ENCODE measurements at places on chromosomes 11 and 22. TPM values are rescaled to one million over a fixed set of nuclear protein-coding genes. Genes with fewer than 3 reads are reported as not detected.

Gene OTOG
- total RNA-seq: not detected

DNA sequence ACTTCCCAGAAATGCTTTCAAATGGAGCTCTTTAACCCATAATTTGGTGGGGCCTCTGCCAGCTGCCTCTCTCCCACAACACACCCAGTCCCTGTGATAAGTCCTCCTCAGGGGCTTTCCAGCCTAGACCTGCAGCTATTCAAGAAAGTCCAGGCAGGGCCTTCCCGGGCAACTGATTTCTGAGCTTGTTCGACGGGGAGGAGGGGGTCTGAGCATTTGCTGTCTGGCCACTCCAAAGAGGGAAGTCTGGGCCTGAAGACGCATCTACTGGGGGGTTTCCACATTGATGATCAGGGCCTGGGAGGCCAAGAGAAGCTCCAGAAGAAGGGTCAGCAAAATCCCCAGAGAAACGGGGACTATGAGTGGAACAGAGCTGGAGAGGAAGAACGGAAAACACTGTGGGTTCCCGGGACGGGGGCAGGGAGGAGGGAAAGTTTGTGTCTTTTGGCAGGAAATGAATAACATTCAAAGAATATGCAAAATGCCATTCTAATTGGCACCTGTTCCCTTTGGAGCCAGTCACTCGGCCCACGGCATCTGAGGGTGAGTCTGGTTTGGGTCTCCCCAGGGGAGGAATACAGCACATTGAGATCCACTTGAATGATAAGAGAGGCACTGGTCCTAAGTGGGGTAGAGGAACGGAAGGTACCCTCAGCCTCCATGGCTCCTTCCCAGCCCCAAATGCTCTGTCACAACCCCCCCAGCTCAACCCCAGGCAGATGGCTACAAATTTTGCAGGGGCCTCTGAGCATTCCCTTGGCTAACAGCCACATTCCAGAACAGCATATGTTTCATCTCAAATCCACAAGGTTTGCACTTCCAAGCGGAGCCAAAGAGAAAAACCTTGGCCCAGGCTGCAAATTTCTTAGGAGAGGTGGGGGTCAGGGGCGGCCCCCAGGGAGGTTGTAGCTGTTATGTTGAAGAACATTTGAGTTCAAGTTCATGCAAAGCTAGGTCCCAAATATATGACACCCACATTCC lies 72.0 kb downstream of the RPUSD4 start:
- no peak for DNase-seq

DNA sequence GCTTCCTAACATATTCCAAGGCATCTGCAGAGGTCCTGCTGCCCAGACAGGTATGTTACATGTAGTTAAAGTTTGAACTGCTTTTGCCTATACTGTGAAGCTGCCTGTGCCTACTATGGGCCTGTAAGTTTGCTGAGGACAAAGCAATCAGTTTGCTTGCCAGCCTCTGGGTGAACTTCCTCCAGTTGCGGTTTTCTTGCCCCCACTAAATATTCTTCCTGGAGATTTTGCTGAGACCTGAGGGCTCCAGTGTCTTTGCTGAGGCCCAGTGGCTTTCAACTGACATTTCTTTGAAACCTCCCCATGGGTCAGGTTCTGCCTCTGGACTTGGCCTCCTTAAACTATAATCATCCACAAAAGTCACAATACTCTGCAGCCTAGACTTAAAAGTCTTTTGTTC lies 29.6 kb upstream of the MMP20 start:
- no peak for DNase-seq

- DNase-seq: peak; percentile 98
These were observed 55.2 kb downstream of the SLC1A2 start for GRCh38 chr11:35363854-35364780.

DNA sequence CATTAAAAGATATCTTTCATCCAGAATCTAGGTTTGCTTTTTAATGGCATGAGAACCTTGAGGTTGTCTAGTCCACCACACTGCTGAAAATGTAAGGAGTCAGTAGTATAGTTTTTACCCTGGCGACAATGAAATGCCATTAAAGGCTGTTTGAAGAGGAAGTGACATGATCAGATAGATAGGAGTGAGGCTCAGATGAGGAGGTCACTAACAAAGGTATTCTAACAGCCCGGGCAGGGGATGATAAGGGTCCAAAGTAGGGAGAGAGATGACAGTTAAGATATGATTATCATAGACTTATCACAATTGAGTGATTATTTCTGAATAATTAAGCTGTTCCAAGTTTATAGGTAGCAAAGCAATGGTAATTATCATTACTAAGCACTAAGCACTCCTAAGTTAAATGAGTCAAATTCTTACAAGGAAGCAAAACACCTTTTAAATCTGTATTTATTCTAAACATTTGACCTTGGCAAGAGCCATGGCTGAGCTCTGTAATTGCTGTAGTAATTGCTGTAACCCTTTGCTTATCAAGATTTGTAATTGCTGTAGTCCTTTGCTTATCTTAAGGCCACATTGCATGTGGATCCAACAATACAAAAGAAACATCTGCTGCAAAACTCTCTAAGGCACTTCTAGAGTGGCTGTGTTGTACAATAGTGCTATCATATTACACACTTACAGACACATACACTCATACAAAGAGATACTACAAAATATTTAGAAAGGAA lies 92.6 kb downstream of the ENTHD1 start:
- no peak for DNase-seq

DNA sequence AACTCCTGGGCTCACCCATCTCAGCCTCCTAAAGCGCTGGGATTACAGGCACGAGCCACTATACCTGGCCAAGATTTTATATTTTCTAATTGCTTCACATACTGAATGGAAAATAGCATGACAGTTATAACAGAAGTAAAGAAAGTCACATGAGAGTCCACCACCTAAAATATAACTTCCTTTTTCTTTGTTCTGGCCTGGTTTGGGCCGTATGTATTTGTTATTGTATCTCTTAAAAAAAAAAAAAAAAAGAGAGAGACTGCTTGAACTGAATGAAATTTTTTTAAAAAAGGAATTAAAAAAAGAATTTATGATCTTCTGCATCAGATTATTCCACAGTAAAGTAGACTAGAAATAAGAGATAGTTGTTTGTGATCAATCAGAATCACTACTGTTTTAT lies 86.0 kb upstream of the GRIK4 start:
- no peak for DNase-seq
